AG04449 (cell line): ENCODE measurements at places on chromosomes 16 and 17.
A peak's percentile ranks its signal among the peaks of the same experiment; 100 is the strongest.

GRCh38 chr16:47567321-47567720 lies 106.2 kb downstream of the PHKB start:
- DNase-seq = no peak

- no peak for DNase-seq
Observed at GRCh38 chr17:62898239-62898864, 67.7 kb upstream of the TANC2 start.

DNA sequence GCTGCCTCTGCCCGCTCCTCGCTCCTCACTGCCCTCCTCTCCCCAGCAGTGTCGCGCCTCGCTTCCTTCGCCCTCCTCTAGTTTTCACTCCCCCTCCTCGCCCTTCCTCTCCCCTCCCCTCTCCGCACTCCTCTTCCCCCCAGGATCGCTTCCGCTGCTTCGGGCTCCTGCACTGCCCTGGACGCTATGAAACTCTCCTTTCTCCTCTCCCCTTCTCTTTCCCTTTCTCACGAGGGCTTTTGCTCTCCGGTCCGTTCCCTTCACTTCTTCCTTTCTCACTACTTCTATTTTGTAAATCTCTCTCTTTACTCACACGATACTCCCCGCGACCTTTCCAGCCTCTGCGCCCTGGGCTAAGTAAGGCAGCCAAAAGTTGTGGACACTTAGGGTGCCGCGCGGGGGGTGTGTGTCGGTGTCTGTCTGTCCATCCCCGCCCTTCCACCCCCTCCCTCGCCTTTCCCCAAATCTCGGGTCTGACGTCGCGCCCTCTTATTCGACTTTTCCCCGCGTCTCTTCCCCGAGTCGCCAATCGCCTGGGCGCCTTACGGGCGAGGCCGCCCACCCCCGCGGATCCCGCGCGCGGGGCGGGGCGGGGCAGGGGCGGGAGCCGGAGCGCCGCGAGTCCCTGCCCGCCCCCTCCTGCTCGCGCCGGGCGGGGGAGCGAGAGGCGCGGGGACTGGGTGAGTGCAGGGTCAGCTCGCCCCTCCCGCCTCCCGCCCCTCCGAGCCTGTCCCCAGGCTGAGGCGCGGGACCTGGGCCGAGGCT lies at the start of gene IRX3:
Gene IRX3 (minus strand): TSS at position 422 of the 765 bp plus-strand sequence. CDS start 737 bp downstream, outside the sequence.
- DNase-seq = peak; percentile 40

DNA sequence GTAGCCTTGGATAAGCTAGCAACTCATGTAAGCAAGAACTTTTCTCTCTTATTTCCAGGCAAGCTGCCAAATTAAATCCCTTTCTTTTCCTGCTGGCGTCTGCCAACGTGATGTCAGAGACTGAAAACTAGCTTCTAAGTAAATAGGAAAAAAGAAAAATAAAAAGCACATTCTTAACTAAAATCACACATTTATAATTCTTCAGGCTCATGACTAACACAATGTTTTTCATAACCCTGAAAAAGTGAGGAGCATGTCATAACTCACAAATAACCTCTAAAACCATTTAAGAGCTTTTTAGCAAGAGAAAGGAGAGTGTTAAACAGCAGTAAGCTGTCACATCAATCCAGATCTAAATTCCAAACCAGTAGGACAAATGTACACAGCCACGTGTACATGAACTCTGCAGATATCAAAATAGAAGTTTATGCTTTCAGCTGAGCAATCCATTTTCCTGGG lies 110.0 kb downstream of the N4BP1 start:
- peak; percentile 84 for DNase-seq

- no peak for DNase-seq
Observed at GRCh38 chr17:76088868-76089576, 10.0 kb downstream of the ZACN start.

- no peak for DNase-seq
Observed at GRCh38 chr16:56915336-56916119, 16.4 kb upstream of the HERPUD1 start.

- no peak for DNase-seq
Observed at GRCh38 chr17:5950878-5951277, 119.3 kb upstream of the WSCD1 start.

DNA sequence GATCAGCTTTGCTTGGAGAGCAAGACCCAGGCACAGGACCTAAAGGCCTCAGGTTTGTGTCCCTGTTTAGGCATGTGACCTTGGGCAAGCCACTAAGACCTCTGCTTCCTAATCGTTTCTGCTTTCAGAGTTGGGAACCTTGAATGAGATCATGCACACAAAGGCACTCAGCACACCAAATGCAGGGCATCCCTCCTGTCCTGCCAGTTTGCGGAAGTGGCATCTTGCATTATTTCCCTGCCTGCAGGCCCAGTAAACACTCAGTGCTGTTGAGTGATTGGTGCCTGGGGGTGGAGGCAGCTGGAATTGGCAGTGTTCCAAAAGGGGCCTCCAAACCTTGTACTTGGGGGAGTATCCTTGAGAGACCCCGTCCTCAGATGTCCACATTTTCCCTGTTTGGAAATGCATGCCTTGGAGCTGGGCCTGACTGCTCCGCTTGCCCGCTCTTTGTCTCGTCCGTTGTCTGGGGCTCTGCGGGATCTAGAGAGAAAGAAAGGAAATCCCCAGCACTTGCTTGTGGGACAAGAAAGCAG lies 28.7 kb downstream of the MRM1 start:
- no peak for DNase-seq

GRCh38 chr17:67801626-67802175 lies 23.6 kb upstream of the BPTF start:
- DNase-seq = no peak

GRCh38 chr17:63132459-63132911 lies 166.4 kb downstream of the TANC2 start:
- no peak for DNase-seq

DNA sequence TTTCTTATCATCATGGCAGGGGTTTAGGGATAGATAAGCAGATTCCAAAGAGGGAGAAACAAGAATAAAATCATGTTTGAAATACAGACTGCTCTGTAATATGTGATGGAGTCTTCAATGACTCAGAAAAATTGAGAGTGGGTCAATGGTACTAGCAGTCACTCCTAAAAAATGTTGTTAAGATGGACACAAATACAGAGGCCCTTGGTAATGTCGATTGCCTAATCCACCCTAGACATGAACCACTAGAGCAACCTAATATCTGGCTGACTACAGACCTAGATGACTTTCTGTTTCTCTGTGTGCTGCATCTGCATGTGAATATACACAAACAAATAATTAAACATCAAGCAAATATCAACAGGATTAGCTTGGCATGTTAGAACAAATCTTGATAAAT lies 135.8 kb downstream of the CDH8 start:
- peak; percentile 42 for DNase-seq

GRCh38 chr17:34246446-34246845 lies 8.6 kb upstream of the CCL2 start:
- DNase-seq = no peak

DNA sequence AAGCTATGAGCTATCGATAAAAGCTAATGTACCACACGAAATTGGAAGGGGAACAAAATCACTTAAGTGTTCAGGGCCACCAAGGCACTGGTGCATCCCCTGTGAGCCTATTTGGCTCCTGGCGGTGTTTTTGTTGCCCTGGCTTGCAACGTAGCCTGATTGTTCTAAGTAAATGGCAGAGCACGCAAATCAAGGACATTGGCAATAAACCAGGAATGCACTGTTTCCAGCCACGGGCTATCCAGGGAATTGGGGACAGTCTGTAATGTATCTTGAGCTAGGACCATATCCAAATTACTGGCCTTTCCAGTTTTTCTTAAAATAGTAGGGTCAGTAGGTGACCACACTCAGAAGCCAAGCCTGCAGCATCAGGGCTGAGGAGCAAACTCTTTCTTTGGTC lies 734.0 kb downstream of the MAF start:
- no peak for DNase-seq

DNA sequence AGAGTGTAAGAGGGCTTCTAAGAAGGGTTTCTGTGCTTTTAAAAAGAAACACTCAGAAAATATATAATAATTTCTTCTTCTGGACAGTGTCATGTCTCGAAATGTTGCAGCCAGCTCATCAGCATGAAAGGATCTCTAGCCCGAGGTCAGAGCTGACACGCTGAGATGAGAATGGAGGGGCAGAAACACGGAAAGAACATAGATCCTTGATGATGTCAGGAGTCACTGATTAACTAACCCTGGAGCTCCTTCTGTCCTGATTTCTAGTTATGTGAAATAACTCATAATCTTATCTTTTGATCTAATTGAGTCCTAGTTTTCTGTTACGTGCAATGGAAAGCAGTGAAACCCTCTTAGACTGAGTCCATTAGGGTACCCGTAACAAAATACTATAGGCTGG lies 10.3 kb upstream of the TOX3 start:
- DNase-seq = no peak

DNA sequence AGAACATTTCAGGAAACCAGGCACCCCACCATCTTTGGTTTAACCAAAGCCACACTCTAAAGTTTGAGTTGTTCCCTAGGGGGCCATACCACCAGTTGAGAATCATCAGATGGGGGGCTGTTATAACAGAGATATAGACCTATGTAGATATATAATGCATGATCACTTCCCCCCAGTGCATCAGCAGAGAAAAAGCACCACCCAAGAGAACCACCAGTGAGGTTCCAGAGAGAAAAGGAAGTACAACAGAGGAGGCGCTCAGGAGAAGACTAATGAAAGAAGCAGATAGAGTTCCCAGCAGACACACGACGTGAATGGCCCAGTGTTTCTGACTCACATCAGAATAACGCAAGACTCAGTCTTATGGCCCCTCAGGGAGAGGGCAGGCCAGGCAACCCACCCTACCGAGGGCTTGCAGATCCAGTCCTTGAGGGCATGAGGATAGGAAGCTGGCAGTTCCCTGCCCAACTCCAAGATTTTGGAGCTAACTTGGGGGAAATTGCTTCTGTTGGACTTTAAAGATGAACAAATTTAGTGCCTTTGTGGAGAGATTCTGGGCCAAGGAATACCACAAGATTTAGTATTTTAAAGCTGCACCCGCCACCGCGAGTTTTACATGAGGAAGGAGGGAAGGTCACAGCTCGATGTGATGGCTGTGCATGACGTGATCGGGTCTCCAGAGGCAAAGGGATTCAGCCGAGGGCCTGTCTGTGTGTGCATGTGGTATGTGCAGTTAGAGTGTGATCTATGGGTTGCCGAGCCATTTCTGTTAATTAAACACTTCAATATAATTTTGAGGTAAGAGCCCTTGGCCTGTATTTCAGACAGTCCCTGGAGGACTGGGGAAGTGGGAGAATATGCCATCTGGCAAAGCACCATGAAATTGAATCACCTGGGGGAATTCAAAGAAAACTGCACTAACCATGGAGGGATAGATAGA lies 53.1 kb downstream of the AIPL1 start:
- DNase-seq = no peak

DNA sequence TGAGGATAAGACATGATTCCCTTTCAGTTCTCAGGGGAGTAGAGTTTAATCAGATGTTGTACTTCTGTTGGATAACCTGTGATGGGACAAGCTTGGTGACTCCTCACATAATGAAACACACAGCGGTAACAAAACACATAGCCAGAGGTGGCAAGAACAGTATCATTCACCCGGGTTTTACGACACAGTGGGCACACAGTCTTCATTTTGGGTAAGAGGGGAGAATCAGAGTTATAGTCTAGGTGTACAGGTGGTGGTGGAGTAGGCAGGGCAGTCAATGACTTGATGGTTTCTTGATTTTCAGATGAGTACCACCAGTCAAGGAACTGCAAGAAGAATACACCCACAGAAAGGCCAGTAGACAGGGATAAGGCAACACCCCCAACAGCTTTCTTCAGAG lies 2.6 kb downstream of the PEX12 start:
- no peak for DNase-seq
